ENCODE measurements at places on chromosomes 3 and 15.

GRCh38 chr15:96472681-96473080 lies 142.2 kb downstream of the NR2F2 start:
- DNase-seq = no peak

GRCh38 chr15:78110916-78111475 lies 18.6 kb downstream of the SH2D7 start:
- DNase-seq = no peak

DNA sequence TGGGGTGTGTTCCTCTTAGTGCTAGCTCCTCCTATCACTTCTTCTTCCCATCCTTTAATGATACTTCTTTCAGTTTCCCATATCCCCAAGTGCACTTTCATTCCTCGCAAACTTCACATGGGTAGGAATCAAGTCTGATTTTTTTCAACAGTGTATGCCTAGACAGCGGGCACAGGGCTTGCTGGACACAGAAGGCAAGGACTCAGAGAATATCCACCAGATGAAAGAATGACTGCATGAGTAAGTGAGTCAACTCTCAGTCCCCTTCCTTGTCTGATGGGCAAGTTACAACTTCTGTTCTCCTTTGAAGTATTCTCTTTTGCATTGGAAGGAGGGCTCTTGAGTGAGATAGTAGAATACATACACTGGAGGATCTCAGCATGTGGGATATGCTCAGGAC lies 3.1 kb upstream of the SQOR start:
- no peak for DNase-seq

DNA sequence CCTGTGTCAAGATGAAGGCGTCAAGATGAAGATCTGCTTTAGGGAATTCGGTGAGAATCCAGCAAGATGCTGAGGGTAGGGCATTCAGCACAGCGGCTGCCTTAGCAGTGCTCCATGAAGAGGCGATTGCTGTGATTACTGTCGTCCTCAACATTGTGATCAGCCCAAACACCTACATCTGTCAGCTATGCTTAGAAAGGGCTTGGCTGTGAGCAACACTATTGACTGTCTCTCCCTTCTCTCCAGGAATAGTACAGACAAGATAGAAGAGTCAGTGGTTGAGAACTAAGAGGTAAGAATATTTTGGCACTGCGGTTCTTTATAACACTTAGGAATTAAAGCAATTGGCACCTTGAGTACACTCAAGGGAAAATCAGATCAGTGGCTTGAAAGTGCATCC lies 91.3 kb downstream of the THBS1 start:
- DNase-seq = no peak

GRCh38 chr15:59360896-59361295 lies 11.8 kb downstream of the MYO1E start:
- DNase-seq = no peak

GRCh38 chr3:31561891-31562290 lies 29.2 kb downstream of the STT3B start:
- no peak for DNase-seq

Data from brain pericyte (primary cell).